Activated B cell treated with CpG ODN at 0.5 μM for 24 hours (primary cell): ENCODE measurements at places on chromosomes 1 and 21.

DNA sequence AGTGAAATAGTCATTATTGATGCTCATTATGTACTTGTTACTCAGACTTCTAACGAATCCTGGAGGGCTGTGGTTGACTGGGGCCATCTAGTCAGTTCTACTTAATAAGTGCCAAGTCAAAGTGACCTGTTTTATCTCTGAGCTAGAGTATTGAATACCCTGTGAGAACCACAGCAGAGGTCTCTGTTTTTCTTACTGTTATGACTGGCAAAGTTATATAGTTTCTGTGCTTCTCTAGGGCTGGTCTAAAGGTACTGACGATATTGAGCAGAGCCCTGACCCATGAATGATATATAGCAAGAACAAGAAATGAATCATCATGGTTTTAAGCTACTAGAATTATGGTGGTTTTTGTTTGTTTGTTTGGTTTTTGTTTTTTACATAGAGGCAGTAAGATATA lies 555.8 kb downstream of the PLA2G4A start:
- no peaks in the 10 kb centered on the region for H3K4me1 ChIP-seq
- no peak for DNase-seq
- H3K27me3 ChIP-seq, result no peaks in the 10 kb centered on the region
- H3K4me3 ChIP-seq, result no peak overlapping the region

DNA sequence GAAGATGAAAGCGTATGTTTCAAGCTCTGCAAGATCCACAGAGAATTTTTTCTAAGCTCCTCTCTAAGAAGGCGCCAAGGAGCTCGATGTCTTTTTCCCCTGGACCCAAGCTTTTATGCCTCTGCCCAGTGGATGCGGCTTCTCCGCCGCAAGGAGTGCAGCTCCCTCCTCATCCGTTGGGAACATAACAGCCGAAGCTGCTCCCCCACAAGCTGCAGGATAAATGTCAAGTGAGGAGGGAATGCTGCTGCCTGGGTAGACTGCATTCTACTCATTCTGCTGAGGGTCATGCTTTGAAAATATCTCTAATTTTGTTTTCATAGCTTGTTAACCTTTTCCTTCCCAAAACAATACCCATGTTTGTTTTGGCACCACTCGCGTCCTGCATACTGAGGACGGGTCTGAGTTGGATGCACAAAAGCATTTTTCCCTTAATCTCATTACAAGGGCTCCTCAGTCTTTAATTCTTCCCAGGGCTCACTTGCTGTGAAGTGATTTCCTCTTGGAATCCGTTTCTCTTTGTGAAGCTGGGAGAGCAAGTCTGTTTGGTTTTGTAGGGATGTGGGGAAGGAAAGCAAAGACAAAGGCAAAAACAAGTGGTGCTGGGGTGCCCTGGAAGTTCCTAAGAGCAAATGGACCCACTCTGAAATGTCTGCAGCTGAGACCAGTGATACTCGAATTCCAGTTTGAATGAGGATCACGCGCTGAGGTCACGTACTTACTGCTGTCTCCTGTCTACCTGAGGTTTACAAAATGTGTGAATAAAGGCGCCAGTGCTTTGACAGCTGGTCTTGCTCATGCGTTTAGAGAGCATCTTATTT lies 134.0 kb upstream of the IRF2BP2 start:
- DNase-seq, result no peak
- H3K27me3 ChIP-seq, result no peaks in the 10 kb centered on the region
- no peak overlapping the region for H3K27ac ChIP-seq
- H3K4me3 ChIP-seq, result no peak overlapping the region

GRCh38 chr21:45306453-45306831 lies 18.7 kb upstream of the POFUT2 start:
- H3K27ac ChIP-seq, result no peak overlapping the region
- H3K36me3 ChIP-seq, result no peaks in the 10 kb centered on the region
- no peaks in the 10 kb centered on the region for H3K4me1 ChIP-seq
- peaks cover 13% of the 10 kb centered on the region for H3K27me3 ChIP-seq
- H3K4me3 ChIP-seq, result no peak overlapping the region

GRCh38 chr1:109470245-109470644 lies 3.9 kb downstream of the SYPL2 start:
- H3K4me3 ChIP-seq, result no peak overlapping the region
- no peak for DNase-seq
- peaks cover 5% of the 10 kb centered on the region for H3K4me1 ChIP-seq
- no peaks in the 10 kb centered on the region for H3K36me3 ChIP-seq

- H3K4me1 ChIP-seq, result peaks cover 27% of the 10 kb centered on the region
- H3K27me3 ChIP-seq, result no peaks in the 10 kb centered on the region
- DNase-seq, result no peak
- peaks cover 8% of the 10 kb centered on the region for H3K36me3 ChIP-seq
- no peak overlapping the region for H3K27ac ChIP-seq
- no peak overlapping the region for H3K4me3 ChIP-seq
Observed at GRCh38 chr1:153778051-153778823, 3.0 kb downstream of the SLC27A3 start.

DNA sequence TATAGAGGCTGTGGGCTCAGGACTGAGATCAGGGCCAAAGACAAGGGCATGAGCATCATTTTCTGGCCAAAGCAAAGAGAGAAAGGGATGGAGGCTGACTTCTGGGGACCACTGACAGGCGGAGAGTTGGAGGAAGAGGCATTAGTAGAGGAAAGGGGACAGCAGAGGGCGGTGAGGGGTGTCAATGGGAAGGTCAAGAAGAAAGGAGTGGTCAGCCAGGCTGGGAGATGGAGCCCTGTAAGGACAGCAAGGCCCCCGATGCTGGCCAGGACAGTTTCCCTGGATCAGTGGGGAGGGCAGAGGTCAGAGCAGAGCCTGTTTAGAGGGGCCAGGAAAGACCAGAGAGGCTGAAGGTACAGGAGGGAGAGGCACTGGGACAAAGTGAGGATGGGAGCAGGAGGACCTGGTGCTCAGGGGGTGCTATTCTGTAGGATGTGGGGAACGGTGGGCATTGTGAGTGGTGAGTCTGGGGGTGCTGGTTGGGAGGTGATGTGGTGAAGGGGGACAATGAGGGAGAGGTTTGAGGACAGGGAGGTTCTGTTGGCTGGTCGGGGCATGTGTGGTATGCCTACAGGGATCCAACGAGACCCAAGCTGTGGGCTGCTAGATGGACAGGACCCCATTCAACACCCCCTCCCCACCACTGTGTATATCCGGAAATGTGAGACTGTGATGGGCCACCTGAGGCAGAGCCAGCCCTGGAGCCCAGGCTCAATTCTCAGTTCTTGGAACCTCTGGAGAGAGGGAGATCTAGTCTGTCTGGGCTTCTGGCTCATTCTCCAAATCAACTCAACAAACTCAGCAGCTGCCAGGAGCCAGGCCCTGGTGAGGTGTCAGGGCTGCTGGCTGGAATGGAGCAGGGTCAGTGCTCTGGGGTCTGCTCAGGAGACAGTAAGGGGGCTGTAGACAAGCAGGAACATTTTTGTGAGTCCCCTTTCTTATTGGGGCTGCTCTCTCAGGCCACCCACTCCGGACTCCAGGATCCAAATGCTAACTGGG lies 1.4 kb upstream of the FAM151A start:
- no peak overlapping the region for H3K4me3 ChIP-seq
- H3K27me3 ChIP-seq, result peaks cover 4% of the 10 kb centered on the region
- H3K27ac ChIP-seq, result no peak overlapping the region
- no peaks in the 10 kb centered on the region for H3K4me1 ChIP-seq
- DNase-seq, result no peak
- H3K36me3 ChIP-seq, result no peaks in the 10 kb centered on the region

DNA sequence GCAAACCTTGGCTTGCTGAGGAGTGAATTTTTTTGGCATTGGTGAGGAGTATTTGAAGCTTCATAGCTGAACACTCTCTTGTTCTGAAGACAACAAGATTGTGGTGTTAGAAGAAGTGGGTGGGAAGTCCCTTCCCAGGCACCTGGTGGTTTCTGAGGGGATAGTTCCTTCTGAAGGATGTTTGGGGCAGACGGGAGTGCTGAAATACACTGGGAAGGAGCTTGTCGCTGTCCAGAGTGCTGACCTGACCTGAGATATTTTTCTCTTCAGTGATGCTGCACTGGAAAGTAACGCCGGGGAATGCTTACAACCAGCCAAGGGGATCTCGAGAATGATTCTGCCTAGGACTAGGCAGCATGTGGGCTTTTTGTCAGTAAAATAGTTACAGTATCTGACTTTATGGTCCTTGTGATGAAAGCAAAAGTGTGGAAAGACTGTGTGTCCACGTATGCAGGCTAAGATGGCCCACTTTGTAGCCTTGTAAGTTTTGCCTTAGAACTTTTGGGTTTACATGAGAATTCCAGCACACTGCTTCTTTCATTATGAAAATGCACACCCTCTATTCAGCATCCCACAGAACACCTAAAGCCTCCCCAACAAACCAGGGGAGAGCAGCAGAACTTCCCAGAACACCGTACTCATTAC lies 33.1 kb upstream of the NFASC start:
- no peak overlapping the region for H3K4me3 ChIP-seq
- DNase-seq, result no peak
- no peaks in the 10 kb centered on the region for H3K36me3 ChIP-seq
- peaks cover 34% of the 10 kb centered on the region for H3K27me3 ChIP-seq
- peaks cover 15% of the 10 kb centered on the region for H3K4me1 ChIP-seq

DNA sequence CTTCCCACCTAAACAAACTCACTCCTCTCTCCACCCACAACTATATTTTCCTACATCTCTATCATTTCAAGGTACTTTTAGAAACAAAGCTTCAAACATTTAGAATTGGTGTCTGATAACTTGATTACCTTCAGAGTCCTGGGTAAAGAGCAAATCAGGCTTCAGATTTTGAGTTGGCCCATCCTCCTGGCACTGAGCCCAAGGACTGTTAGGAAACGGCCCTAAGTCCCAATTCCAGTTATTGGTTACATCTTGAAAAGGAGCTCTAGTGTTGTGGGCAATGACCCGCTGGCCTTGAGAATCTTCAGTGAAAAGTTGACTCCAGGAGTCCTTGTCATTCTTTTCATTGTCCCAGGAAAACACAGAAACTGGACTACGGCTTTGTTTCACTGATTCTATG lies 15.1 kb downstream of the MTFR1L start:
- H3K36me3 ChIP-seq, result peaks cover 53% of the 10 kb centered on the region
- no peak overlapping the region for H3K4me3 ChIP-seq
- no peaks in the 10 kb centered on the region for H3K27me3 ChIP-seq
- H3K4me1 ChIP-seq, result no peaks in the 10 kb centered on the region
- DNase-seq, result no peak

- no peaks in the 10 kb centered on the region for H3K36me3 ChIP-seq
- H3K4me1 ChIP-seq, result no peaks in the 10 kb centered on the region
- H3K27ac ChIP-seq, result no peak overlapping the region
- peaks cover 5% of the 10 kb centered on the region for H3K27me3 ChIP-seq
- no peak for DNase-seq
Observed at GRCh38 chr1:65948609-65949229, 156.0 kb downstream of the PDE4B start.
